Activated B cell treated with CpG ODN at 0.5 μM for 24 hours (primary cell): ENCODE measurements at places on chromosomes 5 and 9. TPM values are rescaled to one million over a fixed set of nuclear protein-coding genes. Genes with fewer than 3 reads are reported as not detected.

The ZDHHC11 gene
- total RNA-seq = 0.78 and 1.6 TPM in 2 replicates

The PCDHGB3 gene
- total RNA-seq = 2.0 and 2.6 TPM in 2 replicates

The CACNA1B gene
- 1.4 and 1.5 TPM in 2 replicates for total RNA-seq

The FCN1 gene
- total RNA-seq = 0.44 and 0.83 TPM in 2 replicates

The LECT2 gene
- total RNA-seq = not detected in 2 replicates

The PDLIM4 gene
- total RNA-seq = not detected in 2 replicates

The SLC46A2 gene
- not detected in 2 replicates for total RNA-seq

- H3K4me1 ChIP-seq = peaks cover 70% of the 10 kb centered on the region
- peak overlapping the region; percentile 24 for H3K27ac ChIP-seq
- no peak overlapping the region for H3K4me3 ChIP-seq
- DNase-seq = no peak
- peaks cover 43% of the 10 kb centered on the region for H3K36me3 ChIP-seq
These were observed 22.3 kb downstream of the TCF7 start for GRCh38 chr5:134136771-134137170.

The TEX48 gene
- total RNA-seq = not detected in 2 replicates

DNA sequence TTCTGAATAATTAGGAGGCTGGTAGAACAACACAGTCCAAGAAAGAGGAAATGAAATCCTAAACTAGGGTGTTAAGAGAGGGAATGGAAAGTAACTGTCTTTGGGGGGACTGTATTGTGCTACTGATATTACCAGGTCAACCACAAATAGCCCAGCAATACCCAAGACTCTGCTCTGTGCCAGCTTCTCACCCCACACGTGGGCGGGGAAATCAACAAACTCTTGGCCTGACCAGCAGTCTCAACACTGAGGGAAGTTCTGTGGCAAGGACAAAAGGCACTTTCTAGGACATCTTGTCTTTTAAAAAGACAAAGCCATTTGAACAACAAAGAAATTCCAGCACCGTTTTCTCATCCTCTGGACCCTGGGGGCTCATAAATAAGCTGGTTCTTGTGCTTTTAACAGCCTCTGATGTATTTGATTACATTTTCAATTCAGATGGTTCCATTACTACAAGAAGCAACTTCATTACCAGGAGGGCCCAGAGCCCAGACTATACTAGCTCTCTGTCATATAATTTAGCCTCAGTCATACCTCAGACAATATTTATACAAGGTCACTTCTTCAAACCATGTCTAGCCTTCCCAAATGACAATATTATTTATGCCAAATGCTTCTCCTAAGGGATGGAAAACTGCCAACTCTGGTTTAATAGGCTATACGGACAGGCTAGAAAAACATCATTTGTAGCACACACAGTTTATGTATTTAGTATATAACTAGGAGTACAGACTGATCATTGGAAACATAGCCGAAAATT lies 297.8 kb downstream of the CWC27 start:
- no peaks in the 10 kb centered on the region for H3K27me3 ChIP-seq
- peaks cover 58% of the 10 kb centered on the region for H3K4me1 ChIP-seq
- no peak overlapping the region for H3K4me3 ChIP-seq
- H3K27ac ChIP-seq = peak overlapping the region; percentile 60
- no peaks in the 10 kb centered on the region for H3K36me3 ChIP-seq
- DNase-seq = no peak

- no peak for DNase-seq
- no peaks in the 10 kb centered on the region for H3K27me3 ChIP-seq
- no peak overlapping the region for H3K27ac ChIP-seq
- H3K4me3 ChIP-seq = no peak overlapping the region
- no peaks in the 10 kb centered on the region for H3K4me1 ChIP-seq
These were observed 10.5 kb upstream of the CCDC125 start for GRCh38 chr5:69343083-69343482.

DNA sequence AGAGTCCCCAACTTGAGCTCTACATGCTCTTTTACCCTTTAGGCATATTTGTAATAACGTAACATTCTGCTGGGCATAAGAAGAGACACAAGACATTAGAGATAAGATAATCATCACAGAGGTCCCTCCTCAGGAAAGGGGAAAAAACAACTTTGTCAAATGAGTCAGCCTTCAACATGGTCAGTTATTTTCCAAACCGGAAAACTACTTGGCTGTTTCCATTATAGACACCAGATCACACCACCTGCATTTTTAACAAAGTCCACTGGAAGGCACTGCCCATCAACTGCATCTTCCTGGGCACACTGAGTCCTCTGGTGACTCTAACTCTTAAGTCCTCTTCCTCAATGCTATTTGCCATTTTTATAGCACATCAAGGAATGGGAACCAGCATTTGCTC lies 221.8 kb downstream of the FAM114A2 start:
- H3K4me3 ChIP-seq = no peak overlapping the region
- H3K27me3 ChIP-seq = no peaks in the 10 kb centered on the region
- no peaks in the 10 kb centered on the region for H3K4me1 ChIP-seq
- H3K36me3 ChIP-seq = no peaks in the 10 kb centered on the region

- no peaks in the 10 kb centered on the region for H3K27me3 ChIP-seq
- H3K4me3 ChIP-seq = peak overlapping the region; percentile 80
- H3K36me3 ChIP-seq = peaks cover 31% of the 10 kb centered on the region
- peaks cover 76% of the 10 kb centered on the region for H3K4me1 ChIP-seq
These were observed 24.6 kb downstream of the TTF1 start for GRCh38 chr9:132381966-132382541.

GRCh38 chr5:169190849-169191248 lies 110.1 kb downstream of the SLIT3 start:
- H3K4me1 ChIP-seq = no peaks in the 10 kb centered on the region
- no peaks in the 10 kb centered on the region for H3K36me3 ChIP-seq
- no peak for DNase-seq
- H3K4me3 ChIP-seq = no peak overlapping the region

- H3K27me3 ChIP-seq = no peaks in the 10 kb centered on the region
- no peak for DNase-seq
- no peaks in the 10 kb centered on the region for H3K36me3 ChIP-seq
- H3K4me3 ChIP-seq = no peak overlapping the region
- H3K4me1 ChIP-seq = no peaks in the 10 kb centered on the region
These were observed 341.3 kb downstream of the DRD1 start for GRCh38 chr5:175102717-175103116.

DNA sequence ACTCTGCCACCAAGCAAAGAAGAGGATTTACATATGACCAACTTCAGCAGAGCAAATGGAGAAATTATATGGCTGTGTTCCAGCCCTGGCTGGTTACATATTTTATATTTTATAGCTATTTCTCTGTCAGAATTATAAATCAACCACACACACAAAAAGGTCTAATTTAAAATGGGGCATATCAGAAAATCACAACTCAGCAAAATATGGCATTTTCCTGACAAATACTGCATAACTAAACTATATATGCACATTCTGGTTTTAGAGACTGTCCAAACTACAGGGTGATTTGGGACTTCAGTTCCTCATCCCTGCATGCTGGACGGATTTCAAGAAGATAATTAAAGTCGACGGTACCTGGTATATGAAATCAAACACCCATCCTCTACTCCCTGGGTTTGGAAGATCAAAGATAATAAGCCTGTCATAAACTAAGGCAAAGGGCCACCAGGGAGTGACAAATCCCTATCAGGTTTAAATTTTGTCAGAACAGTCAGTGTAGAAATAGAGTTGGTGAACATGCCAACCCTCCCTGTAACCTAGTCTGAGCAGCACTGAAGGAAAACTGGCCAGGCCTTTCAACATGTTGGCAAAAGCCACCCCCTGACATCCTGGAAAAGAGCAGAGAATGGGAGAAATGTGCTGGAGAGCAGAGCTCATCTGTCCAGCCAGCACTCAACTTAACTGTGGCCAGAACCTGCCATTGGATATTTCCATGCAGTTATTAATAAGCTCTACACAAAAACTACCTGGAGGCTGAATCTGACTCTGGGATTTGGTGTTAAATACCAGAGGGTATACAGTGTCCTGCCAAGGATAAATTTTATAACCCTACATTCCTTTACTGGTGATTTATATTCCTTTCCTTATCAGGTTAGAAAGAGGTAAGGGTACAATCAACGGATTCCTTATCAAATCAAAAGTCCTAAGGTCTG lies 235.7 kb downstream of the ENC1 start:
- DNase-seq = no peak
- no peak overlapping the region for H3K27ac ChIP-seq
- H3K4me3 ChIP-seq = no peak overlapping the region

DNA sequence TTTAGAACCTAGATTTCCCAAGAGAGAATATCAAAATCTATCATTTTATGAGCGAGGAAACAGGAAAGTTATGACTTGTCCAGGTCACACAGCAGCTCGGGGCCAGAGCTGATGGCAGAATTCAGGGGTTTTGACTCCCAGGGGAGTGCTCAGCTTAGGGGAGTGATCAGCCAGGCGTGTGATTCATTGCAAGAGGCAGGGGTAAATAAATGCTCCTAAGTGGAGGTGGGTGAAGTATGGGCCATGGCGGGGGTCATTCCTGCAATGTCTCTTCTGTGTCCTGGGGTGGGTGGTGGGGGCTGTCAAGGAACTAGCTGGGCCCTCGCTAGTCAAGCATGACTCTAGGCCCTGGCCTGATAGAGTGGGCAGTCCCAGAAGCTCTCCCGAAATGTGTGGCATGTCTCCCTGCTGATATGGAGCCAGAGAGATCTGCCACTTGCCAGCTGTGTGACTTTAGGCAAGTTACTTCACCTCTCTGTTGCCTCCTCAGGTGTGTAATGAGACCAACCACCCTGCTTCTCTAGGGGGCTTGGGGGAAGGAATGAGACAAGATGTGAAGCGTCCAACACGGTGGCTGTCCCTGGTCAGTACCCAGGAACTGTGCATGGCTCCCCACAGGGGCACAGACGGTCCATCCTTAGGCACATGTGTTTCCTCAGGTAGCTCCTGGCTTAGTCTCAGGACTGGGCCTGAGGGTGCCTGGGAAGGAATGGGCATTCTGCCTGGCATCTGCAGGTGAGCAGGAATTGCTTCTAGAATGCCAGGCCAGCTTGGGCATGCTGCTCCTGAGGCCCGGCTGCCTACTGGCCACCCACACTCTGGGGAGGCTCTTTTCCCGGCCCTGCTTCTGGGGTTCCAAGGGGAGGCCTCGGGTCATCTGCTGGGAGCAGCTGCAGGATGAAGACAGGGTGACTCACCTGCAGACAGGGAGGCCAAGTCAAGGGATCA lies 36.5 kb upstream of the SH3PXD2B start:
- H3K27me3 ChIP-seq = peaks cover 22% of the 10 kb centered on the region
- no peaks in the 10 kb centered on the region for H3K36me3 ChIP-seq
- H3K4me3 ChIP-seq = no peak overlapping the region
- DNase-seq = no peak
- no peaks in the 10 kb centered on the region for H3K4me1 ChIP-seq
- H3K27ac ChIP-seq = no peak overlapping the region

The APBA1 gene
- total RNA-seq = not detected in 2 replicates

The TBC1D9B gene
- total RNA-seq = 111 and 117 TPM in 2 replicates

The MLANA gene
- not detected in 2 replicates for total RNA-seq

- no peaks in the 10 kb centered on the region for H3K36me3 ChIP-seq
- peaks cover 1% of the 10 kb centered on the region for H3K27me3 ChIP-seq
- H3K27ac ChIP-seq = no peak overlapping the region
- no peak for DNase-seq
- H3K4me1 ChIP-seq = no peaks in the 10 kb centered on the region
These were observed 220.2 kb downstream of the DMAC1 start for GRCh38 chr9:7579351-7579750.

GRCh38 chr5:41870627-41871048 lies 413 bp upstream of the OXCT1 start:
- peaks cover 5% of the 10 kb centered on the region for H3K36me3 ChIP-seq
- H3K4me1 ChIP-seq = peaks cover 29% of the 10 kb centered on the region
- no peak for DNase-seq
- no peaks in the 10 kb centered on the region for H3K27me3 ChIP-seq
- H3K27ac ChIP-seq = peak overlapping the region; percentile 91

The GLRX gene
- 55.4 and 60.2 TPM in 2 replicates for total RNA-seq

DNA sequence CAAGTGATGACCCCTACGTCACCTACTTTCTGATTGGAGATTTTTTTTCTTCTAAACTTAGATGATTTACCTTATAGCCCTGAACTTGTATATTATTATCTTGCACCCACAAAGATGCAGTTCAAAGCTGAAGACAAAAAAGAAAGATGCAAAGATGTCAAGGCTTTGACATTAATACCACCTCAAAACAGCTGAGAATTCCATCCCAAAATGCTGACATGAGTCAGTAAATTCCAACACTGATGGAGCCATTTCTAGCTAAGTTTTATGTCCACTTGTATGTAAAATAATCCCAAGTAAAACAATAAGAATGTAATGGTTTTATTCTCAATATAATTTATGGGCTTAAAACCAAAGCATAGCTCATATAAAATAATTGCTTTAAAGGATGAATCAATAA lies 91.5 kb upstream of the CDH9 start:
- H3K27me3 ChIP-seq = no peaks in the 10 kb centered on the region
- no peak overlapping the region for H3K27ac ChIP-seq
- H3K4me3 ChIP-seq = no peak overlapping the region
- no peaks in the 10 kb centered on the region for H3K36me3 ChIP-seq

The GDF9 gene
- 0.29 and 0.39 TPM in 2 replicates for total RNA-seq

The SUB1 gene
- 213 and 237 TPM in 2 replicates for total RNA-seq

- peak overlapping the region; percentile 69 for H3K27ac ChIP-seq
- H3K36me3 ChIP-seq = peaks cover 8% of the 10 kb centered on the region
- DNase-seq = no peak
- H3K4me1 ChIP-seq = peaks cover 34% of the 10 kb centered on the region
These were observed 2.0 kb downstream of the ENC1 start for GRCh38 chr5:74638544-74638969.

- no peaks in the 10 kb centered on the region for H3K36me3 ChIP-seq
- H3K4me3 ChIP-seq = no peak overlapping the region
- DNase-seq = no peak
- H3K27me3 ChIP-seq = no peaks in the 10 kb centered on the region
- peaks cover 2% of the 10 kb centered on the region for H3K4me1 ChIP-seq
These were observed 12.8 kb upstream of the SLC25A51 start for GRCh38 chr9:37916471-37917312.

The LCN9 gene
- total RNA-seq = not detected in 2 replicates

GRCh38 chr5:171158581-171158980 lies 150.5 kb upstream of the TLX3 start:
- no peak for DNase-seq
- H3K27me3 ChIP-seq = peaks cover 5% of the 10 kb centered on the region
- no peaks in the 10 kb centered on the region for H3K36me3 ChIP-seq
- H3K4me3 ChIP-seq = no peak overlapping the region
- H3K4me1 ChIP-seq = peaks cover 6% of the 10 kb centered on the region
- no peak overlapping the region for H3K27ac ChIP-seq

GRCh38 chr5:150144246-150144801 lies 11.3 kb downstream of the PDGFRB start:
- no peak overlapping the region for H3K27ac ChIP-seq
- H3K4me1 ChIP-seq = no peaks in the 10 kb centered on the region
- DNase-seq = no peak

GRCh38 chr5:35518104-35518503 lies 99.6 kb upstream of the SPEF2 start:
- H3K36me3 ChIP-seq = no peaks in the 10 kb centered on the region
- H3K27ac ChIP-seq = no peak overlapping the region
- DNase-seq = no peak
